ENCODE measurements at places on chromosomes 11 and 22.
A peak's percentile ranks its signal among the peaks of the same experiment; 100 is the strongest.

GRCh38 chr11:86232556-86232955, 12.0 kb upstream of the EED start:
- DNase-seq = no peak

DNA sequence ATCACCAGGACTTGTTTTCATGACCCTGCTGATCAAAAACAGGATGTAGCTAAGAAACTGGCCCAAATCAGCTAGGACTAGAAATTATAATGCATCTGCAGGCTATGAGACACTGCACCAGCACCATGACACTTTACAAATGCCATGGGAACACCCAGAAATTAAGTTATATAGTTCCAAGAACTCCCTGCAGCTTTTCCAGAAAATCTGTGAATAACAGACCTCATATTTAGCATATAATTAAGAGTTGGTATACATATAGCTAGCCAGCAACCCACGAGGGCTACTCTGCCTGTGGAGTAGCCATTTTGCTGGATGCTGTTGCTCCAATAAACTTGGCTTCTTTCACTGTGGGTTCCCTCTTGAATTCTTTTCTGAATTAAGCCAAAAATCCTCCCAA, 101.0 kb downstream of the PGR start:
- DNase-seq = no peak

- no peak for DNase-seq
Measured at GRCh38 chr11:121321614-121322243, 29.2 kb downstream of the SC5D start.

- no peak for DNase-seq
Measured at GRCh38 chr11:88739524-88739923, 326.3 kb downstream of the GRM5 start.

DNA sequence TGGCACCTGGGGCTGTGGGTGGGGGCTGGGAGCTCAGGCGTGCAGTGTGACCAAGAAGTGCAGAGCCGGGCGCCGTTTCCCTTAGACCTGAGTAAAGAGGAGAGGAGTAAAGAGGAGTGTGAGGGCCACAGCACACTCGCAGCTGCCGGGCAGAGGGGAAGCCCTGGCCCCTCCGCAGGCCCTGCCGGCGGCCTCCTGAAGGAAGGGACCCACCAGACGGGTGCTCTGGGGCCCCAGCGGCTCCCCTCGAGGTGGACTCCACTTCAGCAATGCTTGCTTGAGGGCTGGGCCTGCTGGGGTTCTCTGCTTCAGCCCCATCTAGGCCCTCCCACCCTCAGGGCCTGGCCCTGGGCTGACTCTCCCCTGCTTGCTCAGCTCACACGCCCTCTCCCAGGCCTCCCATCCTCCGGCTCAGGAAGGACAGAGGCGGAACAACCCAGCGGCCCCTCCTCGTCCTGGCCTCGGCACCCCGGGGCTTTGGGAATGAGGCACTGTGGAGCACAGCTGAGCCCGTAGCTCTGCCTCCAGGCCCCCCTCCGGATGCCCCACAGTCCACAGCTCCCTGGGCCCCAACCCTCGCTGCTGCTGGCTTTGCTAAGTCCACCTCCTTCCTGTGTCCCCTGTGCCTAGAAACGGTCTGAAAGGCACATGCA, 1198.7 kb downstream of the BRD1 start:
- DNase-seq = no peak

DNA sequence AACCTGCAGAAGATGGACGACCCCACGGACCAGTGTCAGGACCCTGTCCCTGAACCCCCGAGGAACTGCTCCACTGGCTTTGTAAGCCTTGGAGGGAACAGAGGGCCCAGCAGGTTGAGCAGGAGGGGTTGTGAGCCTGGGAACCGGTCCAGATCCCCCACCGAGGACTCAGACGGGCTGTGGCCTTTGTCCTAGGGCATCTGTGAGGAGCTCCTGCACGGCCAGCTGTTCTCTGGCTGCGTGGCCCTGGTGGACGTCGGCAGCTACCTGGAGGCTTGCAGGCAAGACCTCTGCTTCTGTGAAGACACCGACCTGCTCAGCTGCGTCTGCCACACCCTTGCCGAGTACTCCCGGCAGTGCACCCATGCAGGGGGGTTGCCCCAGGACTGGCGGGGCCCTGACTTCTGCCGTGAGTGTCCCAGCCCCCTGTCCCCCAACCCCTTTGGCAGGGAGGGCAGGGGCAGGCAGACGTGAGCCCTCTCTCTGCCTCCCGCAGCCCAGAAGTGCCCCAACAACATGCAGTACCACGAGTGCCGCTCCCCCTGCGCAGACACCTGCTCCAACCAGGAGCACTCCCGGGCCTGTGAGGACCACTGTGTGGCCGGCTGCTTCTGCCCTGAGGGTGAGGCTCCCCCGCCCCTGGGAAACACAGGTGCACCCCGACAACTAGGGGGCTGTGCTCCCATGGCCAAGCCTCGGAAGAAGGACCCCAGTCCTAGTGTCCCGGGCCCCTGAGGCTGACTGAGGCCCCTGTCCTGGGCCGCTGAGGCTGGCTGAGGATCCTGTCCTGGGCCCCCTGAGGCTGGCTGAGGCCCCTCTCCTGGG, 6.4 kb downstream of the MUC5AC start:
- no peak for DNase-seq

DNA sequence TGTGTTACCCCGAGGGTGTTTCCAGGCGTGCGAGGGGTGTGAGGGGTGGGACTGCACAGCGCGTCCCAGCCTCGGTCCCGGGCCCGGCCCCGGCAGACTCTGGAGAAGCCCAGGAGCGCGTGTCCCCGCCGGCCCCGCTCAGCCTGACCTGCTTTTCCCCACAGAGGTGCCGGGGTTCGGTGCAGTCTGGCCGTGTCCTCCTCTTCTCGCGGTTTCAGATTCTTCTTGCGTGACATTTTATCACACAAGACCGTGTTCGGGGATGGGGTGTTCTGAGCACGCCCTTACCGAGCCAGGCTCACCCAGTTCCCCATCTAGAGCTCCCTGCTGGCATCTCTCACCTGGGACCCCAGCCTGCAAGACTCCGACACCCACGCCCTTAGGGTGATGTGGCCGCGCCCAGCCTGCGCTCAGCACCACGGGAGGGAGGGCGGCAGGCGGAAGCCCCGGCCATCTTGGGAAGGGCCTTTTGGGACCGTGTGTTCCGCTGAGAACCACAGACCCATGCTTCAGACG, 775.6 kb downstream of the BRD1 start:
- no peak for DNase-seq

DNA sequence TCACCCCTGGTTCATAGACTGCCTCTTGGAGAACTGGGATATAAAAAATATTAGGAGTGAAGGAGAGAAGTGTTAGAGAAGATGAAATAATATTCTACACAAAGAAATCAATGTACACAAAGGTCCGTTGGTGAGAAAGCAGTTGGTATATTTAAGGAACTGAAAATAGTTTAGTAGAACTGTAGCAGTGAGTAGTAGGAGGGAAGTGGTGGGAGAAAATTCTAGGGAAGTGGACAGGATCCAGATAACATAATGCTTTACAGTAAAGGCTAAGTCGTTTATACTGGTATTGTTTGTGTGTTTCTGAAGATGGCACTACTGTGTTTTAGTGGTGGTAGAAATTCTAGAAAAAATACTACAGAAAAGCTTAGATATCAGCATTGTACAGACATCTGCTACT, 120.8 kb upstream of the CHORDC1 start:
- no peak for DNase-seq

- DNase-seq = no peak
Measured at GRCh38 chr11:132960273-132961078, 571.8 kb downstream of the OPCML start.

DNA sequence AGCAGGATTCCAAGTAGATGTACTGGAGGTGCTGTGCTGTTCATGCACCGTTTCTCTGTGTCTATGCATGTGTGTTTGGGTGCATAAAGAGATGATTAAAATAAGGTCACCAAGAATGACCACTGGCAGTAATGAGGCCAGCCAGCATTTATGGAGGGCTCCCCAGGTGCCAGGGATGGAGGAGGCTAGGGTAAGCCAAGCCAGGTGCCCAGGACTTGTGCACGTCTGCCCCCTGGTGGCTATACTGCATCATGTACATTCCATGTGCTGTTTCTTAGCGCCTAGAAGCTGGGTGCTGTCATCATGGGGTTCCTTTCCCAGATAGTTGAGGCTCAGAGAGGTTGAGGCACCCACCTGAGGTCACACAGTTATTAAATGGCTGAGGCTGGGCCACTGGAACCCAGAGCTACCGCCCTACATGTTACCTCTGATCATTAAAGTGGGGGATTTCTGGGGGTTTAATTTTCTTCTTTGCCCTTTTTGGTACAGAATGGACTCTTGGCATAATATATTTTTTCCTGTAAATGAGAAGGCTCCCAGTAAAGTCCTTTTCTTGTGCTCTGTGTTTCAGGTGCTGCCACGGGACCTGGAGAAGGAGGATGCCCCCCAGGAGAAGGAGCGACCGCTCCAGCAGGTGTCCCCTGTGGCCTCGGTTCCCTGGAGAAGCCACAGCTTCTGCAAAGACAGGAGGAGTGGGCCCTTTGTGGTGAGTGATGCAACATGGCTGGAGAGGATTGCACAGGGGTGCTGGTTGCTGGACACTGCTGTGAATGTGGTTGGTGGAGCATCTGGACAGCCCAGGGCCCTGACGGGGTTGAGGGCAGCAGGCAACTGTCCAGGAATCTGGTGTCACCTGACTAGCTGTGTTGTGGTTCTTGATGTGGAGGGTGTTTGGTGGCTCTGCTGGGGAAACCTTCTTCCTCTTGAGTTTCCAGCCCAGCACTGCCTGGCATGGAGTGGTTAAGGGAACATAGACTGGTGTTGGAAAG, 96.4 kb downstream of the KIAA1671 start:
- peak; percentile 59 for DNase-seq

DNA sequence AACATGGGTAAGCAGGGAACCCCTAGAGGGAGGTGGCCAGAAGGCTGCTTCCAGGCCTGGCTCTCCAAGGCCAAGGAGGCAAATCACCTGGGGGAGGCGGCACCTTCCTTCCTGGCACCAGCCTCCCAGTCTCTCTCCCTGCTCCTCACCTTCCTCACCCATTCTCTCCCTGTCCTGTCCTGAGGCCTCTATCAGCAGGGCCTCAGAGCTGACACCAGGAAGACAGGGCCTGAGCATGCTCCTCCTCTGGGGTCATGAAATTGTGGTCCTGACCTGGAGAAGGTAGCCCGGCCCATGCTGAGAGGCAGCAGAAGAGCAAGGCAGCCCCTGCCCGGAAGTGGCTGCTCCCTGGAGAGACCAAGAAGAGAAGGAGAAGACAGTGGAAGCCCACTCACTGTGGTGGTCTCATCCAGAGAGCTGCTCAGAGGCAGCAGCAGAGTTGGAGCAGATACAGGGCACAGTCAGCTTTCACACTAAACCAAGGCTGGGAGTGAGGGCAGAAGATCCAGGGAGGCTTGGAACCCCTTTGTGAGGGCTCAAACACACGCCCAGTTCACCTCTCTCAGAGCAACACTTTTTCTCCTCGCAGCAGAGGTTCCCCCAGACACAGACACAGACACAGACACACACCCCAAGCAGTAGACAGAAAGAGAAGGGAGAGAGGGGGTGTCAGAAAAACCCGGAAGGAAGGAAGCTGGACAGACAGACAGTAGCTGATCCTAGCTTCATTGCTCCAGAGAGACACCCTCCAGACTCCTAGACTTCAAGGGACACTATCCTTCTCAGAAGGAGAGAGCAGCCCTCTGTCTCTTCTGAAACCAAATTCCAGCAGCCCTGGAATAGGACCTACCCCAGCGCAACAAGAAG, 1.8 kb downstream of the BCL9L start:
- DNase-seq = no peak

DNA sequence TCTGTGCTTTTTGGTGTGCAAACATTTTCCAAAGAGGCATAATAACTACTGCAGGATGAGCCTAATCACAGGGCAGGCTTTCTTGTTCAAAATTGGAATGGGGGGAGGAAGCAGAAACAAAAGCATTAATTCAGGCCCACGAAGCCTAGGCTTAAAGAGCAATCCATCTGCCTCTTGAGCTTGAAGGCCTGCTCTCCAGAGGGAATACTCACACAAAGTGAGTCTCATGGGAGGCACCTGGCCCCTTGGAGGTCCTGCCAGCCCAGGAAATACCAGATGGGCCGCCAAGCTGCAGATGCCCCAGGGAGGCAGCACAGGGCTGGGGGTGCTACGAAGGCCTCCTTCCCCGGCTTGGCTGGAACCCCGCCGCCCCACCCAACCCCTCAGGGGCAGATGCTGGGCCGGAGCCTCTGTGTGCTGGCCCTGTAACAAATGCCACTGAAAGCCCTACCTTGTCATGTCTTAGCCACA, 39.3 kb upstream of the COMT start:
- DNase-seq = peak; percentile 97

GRCh38 chr22:26985931-26986782, 328.8 kb downstream of the MIAT start:
- DNase-seq = no peak

- no peak for DNase-seq
Measured at GRCh38 chr11:2791521-2792380, 92.0 kb upstream of the KCNQ1OT1 start.

GRCh38 chr22:43570531-43571165, 158.8 kb downstream of the MPPED1 start:
- DNase-seq = no peak

DNA sequence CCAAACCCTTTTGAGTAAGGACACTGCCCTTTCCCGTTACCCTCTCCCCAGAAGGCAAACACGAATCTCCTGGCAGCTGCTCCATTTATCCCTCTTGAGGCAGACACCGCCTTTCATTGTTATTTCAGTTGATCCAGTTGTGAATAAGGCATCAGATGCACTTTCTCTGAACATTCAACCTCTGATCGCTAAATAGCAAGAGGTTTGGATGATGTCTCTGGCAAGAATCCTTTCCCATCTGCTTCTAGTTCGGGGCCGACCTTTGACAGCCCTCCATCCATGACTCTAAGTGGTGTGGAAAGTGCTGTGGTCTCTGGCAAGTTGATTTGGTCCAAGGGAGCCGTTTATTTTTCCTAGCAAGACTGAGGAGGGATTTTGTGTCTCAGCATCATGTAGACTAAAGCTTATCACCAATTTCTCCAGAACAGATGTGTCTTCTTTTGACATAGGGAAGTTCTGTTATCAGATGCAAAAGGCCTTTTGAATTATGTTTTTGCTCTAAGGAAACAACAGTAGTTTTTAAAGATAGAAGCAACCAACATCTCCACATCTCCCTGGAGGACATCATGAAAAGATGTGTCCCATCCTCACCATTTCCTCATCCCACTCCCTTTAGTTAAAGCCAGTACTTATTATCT, 123.6 kb downstream of the CCDC34 start:
- no peak for DNase-seq

DNA sequence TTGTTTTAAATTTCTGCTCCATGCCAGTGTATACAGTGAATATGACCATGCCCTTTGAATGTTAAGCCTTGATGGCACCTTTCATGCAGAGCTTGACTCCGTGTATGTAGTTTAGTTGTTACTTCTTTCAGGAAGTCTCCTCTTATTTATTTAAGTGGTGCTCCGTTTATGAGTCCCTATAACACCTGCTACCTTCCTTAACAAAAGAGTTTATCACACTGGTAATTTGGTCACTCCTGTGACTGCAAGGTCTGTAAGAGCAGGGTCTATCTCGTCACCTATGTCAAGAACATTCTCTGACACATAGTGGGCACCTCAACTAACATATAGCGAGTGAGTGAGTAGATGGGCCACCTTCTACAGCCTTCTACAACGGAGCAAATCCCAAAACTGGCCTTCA, 152.5 kb downstream of the CCDC34 start:
- DNase-seq = no peak

GRCh38 chr22:46150655-46151477, 540 bp downstream of the PPARA start:
- no peak for DNase-seq

- no peak for DNase-seq
Measured at GRCh38 chr11:70029115-70029860, 48.8 kb upstream of the ANO1 start.
